Nephron progenitor cell (in vitro differentiated cells): ENCODE measurements at places on chromosomes 7 and 10.

- no peak for DNase-seq
Observed at GRCh38 chr10:5449227-5449626, 36.9 kb downstream of the NET1 start.

- no peak for DNase-seq
Observed at GRCh38 chr10:107342711-107343110, 178.2 kb upstream of the SORCS1 start.

DNA sequence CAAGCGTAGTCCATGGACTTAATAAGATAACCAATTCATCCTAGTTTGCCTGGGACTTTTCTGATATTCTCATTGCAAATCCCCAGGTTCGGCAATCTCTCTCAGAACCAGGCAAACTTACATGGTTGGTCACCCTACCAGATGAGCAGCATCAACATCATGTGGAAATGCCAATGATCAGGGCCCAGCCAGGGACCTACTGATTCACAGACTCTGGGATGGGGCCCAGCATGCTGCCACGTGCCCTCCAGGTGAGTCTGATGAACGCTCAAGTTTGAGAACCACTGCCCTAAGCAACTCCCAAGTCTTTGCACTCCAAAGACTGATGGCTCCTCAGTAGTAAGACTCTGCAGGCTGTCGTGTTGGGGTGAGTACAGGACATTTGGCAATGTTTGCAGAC, 2.7 kb downstream of the LAMB4 start:
- no peak for DNase-seq

- no peak for DNase-seq
Observed at GRCh38 chr7:28383975-28384374, 28.3 kb upstream of the CREB5 start.

DNA sequence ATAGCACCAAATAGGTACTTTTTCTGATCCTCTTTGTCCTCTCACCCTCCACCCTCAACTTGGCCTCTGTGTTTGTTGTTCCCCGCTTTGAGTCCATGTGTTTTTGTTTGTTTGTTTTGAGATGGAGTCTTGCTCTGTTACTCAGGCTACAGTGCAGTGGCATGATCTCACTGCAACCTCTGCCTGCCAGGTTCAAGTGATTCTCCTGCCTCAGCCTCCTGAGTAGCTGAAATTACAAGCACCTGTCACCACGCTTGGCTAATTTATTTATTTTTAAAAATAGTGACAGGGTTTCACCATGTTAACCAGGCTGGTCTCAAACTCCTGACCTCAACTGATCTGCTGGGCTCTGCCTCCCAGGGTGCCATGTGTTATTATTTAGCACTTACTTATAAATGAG, 5.3 kb downstream of the ZNF273 start:
- no peak for DNase-seq

DNA sequence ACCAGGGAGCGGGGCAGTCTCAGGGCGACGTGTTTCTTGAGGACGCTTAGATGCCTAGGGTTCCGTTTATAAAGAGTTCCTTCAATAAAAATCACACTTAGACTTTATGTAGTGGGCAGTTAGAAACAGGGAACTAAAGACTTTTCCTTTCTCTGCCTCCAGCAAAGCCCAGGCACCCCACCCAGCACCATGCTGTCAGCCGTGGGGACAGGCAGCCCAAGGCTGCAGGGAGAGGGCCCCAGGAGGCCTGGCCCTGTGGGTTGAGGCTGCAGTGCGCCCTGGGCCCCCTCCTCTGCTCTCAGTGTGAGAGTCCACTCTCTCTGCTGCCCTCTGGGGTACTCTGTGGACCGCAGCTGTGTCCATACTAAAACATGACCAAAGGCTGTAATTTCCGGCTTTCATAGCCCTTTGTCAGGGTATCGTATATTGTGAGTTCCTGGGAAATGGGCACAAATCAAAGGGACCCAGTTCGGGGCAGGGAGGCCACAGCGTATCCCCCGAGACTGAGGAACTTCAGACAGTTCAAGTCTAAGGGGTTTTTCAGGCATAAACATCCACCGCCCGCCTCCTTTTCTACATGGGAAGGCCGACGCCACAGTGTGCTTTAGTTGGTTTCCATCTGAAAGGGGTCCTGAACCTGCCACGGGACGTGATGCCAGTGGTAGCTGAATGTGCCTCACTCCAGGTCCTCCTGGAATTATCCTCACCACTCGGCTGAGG, 59.7 kb downstream of the DNAJB6 start:
- no peak for DNase-seq

- DNase-seq: no peak
Observed at GRCh38 chr10:113096128-113096996, 146.3 kb downstream of the TCF7L2 start.
